ENCODE measurements at places on chromosomes 5 and 9. TPM values are rescaled to one million over a fixed set of nuclear protein-coding genes. Genes with fewer than 3 reads are reported as not detected.

- DNase-seq: no peak
These were observed 463.6 kb upstream of the MEF2C start for GRCh38 chr5:89346573-89346972.

DNA sequence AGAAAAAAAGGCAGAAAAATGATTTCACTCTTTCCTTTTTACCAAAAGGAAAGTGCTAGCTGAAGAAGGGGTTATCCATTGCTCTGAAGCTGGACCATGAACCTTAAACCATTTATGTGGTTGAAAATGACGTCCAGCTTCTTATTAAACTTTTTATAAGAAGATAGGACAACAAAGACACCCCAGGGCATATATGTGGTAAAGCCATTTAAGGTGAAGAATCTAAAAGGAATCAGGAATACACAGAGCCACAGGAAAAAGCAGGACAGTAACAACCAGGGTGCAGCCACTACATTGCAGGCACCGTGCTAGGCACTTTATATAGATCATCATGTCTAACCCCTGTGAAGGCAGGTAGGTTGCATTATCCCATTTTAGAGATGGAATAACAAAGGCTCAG lies 42.1 kb downstream of the RASEF start:
- no peak for DNase-seq

DNA sequence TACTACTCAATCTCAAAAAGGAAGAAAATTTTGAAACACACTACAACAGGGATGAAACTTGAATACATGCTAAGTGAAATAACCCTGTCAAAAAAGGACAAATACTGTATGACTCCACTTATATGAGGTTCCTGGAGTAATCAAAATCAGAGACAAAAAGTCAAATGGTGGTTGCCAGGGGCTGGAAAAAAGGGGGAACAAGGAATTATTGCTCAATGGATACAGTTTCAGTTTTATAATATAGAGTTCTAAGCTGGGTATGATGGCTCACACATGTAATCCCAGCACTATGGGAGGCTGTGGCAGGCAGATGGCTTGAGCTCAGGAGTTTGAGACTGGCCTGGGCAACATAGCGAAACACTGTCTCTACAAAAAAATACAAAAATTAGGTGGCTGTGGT lies 29.0 kb downstream of the ETF1 start:
- no peak for DNase-seq

- no peak for DNase-seq
These were observed 30.5 kb downstream of the PTCH1 start for GRCh38 chr9:95486318-95486717.

DNA sequence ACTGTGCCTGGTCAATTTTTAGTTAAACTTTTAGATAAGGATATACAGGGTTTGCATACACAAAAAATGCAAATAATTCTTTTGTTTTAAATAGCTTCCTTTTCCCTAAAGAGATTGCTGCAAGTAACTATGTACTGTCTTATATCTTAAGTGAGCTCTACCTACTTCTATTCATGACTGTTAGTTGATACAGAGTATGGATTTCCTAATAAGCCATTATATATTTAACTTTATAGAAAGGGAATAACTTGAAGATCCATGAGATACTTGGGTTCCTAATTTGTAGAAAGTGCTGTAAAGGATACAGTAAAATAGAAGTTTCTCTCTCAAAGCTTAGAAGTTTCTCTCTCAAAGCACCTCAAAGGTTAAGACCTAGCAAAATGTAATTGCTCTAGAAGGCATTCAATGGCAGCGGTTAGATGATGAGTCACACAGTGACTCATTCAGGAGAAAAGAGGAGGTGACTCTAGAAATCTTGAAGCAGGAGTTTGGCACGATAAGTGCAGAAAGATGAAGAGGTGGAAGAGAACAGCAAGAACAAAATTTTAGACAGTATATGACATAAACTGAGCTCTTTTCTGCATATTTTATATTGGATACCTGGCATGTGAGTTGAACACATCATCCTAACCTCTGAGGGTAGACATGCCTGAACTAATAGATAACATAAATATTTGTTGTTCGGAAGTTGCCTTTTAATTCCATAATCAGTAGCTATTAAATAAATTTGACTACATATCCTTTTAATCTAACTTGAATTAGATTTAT lies 5.5 kb upstream of the DNAJC21 start:
- DNase-seq: no peak

DNA sequence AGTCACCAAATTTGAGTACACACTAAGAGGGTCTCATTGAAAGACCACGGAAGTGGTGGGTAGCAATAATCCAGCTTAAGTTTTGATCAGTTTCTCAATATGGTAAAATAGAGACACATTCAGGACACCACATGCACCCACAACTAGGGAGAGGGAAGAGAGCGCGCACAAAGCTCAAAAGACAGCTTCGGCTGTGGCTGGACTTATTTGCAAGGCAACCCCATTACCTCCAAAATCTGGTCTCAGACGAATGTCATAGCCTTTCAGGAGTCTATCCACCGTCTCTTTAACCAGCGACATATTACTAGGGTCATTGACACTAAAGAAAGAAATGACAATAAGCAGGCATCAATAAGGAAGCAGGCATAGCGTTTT lies 443 bp downstream of the GABRB2 start:
- DNase-seq: no peak

- no peak for DNase-seq
These were observed 367.1 kb downstream of the CDK5RAP2 start for GRCh38 chr9:120212853-120213200.

DNA sequence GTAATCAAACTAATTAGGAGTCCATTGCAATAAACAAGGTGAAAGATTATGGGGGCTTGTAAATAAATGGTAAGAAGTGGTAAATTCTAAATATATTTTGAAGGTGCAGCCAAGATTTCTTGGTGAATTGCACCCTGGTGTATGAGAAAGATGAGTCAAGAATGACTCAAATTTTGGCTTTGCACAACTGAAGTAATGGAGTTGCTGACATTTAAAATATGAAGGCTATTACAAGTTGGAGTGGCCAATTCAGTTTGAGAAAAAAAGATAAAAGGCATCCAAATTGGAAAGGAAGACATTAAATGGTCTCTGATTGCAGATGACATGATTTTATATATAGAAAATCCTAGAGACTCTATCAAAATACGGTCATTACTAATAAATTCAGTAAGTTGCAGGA lies 2330.6 kb downstream of the MAT2B start:
- no peak for DNase-seq

The SLC25A2 gene
- 0.62 TPM for total RNA-seq

The IFNA13 gene
- not detected for total RNA-seq

The TMEM245 gene
- total RNA-seq: 32.6 TPM

The POU5F2 gene
- 0.64 TPM for total RNA-seq

All from endothelial cell (in vitro differentiated cells).